ENCODE measurements at places on chromosomes 11 and 22.

- no peak for DNase-seq
Measured at GRCh38 chr11:17733261-17733660, 1.3 kb upstream of the KCNC1 start.

DNA sequence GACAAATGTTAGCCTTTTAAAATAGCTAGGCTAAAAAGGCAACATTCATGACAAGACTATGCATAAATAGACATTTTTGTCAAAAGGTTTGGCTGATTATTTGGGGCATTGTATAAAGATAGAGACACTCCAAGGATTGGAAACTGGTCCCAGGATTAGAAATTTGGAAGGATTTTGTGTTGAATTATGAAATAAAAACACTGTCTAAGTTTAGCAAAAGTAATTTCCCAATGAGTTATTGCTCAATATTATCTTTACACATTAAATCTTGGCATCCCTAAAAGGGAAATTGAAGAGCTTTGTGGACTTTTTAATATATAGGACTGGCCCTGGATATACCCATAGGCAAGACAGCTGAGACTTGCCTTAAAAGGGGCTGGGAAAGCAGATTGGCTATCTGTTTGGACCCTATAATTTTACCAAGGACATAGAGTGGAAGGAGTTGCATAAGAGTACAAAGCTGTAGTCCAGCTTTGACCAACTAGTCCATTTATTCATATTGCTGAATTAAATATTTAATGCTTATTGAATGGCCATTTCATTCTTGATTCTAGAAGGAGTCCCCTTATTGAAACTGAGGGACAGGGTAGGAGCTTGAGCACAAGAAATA lies 382.7 kb downstream of the METTL15 start:
- no peak for DNase-seq

DNA sequence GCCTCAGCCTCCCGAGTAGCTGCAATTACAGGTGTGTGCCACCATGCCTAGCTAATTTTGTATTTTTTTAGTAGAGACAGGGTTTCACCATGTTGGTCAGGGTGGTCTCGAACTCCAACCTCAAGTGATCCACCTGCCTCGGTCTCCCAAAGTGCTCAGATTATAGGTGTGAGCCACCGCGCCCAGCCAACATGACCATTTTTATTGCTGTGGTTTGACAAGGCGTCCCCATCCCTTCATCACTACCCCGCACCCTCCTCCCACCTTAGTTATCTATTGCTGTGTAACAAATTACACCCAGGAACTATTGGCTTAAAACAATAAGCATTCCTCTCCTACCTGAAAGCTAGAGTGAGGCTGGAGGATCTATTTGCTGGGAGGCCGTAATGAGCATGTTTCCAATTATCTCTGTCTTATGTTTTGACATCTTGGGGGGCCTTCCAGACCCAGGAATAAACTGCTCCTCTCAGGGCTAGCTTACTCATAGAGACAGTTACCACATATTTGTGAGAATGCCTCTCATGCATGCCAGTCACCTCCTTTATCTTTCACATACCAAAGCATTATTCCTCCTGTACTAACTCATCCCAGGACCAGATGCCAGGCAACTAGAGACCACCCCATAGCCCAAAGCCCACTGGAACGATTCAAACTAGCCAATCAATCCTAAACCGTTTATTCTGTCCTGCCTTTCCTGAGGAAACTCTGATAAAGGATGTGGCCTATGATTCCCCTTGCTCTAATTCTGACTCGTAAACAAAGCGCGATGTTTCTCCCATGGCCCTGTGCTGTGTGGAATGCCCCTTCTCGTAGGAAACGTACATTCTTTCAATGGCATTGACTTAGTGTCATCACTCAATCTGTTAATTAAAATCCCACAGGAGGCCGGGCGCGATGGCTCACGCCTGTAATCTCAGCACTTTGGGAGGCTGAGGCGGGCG lies 19.4 kb downstream of the SNU13 start:
- no peak for DNase-seq

DNA sequence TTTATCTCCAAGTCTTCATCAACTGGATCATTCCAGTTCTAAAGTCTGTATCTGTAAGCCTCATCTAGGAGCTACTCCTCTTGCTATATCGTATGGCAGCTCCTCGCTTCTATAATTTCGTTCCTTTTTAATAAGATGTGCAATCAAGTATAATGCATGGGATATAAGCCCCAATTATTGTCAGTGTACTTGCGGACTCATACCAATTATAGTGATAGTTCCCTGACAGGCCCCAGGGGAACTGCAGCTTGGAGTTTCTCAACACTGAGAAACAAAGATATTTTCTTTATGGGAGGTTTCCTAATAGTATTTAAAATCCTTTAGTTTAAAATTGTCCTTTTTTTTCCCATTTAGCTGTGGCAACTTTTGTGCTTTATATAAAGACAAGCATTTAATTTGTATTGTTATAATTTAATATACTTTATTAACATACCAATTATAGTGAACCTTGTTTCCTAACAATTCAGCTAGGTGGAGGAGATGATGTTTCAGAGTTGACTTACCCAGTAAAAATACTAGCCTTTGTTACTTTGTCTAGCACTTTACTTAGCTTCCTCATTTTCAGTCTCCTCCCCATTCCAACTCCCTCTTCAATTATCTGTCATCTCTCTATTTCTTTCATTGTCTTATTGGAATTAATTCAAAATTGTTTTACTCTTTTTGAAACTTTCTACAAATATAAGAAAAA lies 25.3 kb upstream of the DDX17 start:
- DNase-seq: no peak

- DNase-seq: no peak
Measured at GRCh38 chr11:76984743-76985142, 49.5 kb upstream of the B3GNT6 start.

- no peak for DNase-seq
Measured at GRCh38 chr11:131371791-131372104, 1.3 kb downstream of the NTM start.

- no peak for DNase-seq
Measured at GRCh38 chr11:121318848-121319834, 26.6 kb downstream of the SC5D start.

DNA sequence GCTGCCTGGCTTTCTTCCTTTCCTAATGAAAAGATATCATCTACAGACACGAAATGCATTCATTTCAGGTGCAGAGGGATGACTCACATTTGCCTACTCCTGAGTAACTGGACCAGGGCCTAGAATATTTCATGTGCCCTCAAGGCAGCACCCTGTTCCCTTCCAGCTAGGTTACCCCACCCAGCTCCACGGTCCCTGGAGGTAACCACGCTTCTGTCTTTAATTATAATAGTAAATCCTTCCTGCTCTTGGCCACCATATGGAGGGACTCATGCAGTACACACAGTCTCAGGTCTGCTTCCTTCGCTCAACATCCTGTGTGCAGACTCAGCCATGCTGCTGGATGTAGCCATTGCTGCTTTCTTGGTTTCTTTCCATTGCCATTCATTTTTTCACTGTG lies 22.3 kb downstream of the DHCR7 start:
- DNase-seq: no peak

- DNase-seq: no peak
Measured at GRCh38 chr11:12824281-12825041, 150.2 kb downstream of the TEAD1 start.

DNA sequence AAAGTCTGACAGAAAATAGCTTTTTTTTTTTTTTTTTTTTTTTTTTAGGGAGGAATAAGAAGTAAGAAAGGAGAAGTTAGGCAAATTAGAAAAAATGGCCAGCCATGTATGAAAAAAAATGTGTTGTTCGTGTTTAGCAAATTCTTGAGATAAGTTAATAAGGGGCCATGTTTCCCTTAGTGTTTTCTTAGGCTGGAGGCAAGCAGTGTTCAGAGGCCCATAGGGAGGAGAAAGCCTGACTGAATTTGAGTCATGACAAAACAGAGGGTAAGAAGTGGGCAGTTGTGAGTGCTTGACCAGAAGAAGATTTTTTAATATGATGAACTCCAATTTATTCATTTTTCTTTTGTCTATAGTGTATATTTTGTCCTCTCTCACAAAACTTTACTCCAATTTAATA lies 766.4 kb downstream of the FAM181B start:
- no peak for DNase-seq

DNA sequence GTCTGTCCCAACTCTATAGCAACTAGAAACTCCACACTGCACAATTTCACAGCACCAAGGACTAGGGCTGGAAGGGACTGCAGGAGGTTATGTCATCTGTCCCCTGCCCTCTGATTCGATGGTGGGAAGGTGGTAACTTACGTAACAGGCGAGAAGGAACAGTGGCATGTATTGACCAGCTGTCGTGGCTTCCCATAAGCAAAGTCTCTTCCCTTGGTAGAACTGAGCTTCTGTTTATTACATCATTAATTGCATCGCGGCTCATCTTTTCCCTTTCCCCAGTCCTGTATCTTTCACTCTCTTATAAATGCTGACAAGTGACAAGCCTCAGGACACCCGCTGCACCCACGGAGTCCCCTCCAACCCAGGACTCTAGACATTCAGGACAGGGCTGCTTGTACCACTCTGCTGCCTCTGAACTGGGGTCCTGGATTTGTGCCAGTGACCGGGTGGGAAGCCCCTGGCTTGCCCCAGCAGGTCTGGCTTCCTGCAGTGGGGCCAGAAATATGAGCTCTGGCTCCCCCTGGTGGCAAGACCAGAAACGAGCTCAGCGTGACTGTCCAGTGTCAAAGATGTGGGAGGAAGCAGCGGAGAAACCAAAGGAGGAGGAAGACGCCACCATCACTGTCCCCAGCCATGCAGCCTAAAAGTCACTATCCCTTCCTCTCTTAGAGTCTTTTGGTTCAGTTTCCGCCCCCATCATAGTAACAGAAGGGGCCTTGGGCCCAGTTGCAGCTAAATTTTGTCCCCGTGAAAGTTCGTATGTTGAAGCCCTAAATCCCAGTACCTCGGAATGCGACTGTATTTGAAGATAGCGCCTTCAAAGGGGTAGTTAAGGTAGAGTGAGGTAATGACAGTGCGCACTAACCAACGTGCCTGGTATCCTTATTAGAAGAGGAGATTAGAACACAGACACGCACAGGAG lies 84.5 kb downstream of the ISX start:
- DNase-seq: no peak

- DNase-seq: no peak
Measured at GRCh38 chr11:109153836-109154235, 268.2 kb upstream of the C11orf87 start.

- DNase-seq: no peak
Measured at GRCh38 chr22:46033256-46034200, 56.6 kb upstream of the WNT7B start.

DNA sequence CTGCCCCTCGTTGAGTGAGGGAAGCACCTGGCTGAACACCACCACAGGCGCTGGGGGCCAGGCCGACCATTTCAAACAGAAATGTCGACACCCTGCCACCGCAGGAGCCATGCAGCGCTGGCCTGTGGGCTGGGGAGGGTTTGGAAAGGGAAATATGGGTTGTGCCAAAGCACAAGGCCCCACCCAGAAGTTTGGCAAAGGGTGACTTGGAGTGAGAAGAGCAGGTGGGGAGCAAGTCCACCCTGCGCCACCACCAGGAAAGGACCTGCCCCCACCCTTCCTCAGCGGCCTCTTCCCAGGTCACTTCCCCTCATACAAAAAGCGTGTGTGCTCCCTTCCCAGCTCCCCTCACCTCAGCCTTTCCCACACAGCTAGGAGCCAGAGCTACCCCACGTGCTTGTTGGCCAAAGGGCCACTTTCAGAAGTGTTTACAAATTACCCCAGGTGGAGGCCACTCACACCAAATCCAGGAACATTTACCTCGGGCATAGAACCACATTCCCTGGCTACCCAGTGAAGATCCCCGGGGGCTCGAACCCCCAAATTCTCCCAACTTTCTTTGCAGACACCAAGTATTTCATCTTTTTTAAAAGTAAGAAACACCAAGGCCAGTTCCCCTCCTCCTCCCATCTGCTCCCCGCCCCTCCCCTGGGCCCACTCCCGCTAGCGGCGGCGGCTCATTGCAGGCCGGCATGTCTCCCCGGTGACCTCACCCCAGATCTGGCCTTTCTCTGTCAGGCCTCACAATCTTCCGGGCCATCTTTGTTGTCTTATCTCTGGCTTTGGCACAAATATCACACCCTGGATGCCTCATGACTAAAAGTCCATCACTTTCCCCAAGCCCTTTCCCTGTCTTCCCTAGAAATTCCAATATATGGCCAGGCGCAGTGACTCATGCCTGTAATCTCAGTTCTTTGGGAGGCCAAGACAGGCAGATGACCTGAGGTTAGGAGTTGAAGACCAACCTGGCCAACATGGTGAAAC lies 20.5 kb upstream of the SCGB1A1 start:
- no peak for DNase-seq

- DNase-seq: no peak
Measured at GRCh38 chr11:132358573-132358953, 988.1 kb downstream of the NTM start.

DNA sequence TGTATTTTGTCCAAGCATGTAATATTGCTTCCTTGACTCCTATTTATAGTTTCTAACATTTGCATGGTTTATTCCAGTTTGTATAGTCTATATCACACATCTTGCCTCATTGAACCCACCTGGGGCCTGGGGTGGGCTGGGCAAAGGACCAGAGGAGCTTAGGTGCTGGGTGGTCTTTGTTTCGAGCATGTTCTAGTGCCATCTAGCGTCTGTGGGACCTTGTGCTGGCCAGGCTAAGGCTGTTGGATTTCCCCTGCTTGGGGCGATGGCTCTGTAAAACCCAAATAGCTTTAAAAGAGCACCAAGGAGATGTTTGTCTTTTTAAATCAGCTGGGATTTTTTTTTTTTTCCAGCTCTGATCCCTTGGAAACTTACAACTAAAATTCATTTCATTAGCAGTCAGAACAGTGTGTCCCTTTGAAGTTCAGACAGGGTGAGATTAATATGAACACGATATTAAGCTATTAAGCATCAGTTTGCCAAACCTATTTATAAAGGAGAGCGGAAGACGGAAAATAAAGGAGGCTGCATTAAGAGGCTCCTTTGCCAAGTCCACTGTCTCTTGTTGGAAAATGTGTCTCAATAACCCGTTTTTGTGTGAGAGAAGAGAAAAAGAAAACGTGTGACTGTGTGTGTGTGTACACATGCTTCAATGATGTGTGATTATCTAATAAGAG lies 157.4 kb downstream of the COMMD9 start:
- DNase-seq: no peak

- DNase-seq: no peak
Measured at GRCh38 chr22:42184852-42185251, 54.2 kb upstream of the CYP2D6 start.

- DNase-seq: no peak
Measured at GRCh38 chr11:61870541-61871031, 20.8 kb downstream of the FADS3 start.

GRCh38 chr11:132901638-132902471 lies 630.4 kb downstream of the OPCML start:
- no peak for DNase-seq

DNA sequence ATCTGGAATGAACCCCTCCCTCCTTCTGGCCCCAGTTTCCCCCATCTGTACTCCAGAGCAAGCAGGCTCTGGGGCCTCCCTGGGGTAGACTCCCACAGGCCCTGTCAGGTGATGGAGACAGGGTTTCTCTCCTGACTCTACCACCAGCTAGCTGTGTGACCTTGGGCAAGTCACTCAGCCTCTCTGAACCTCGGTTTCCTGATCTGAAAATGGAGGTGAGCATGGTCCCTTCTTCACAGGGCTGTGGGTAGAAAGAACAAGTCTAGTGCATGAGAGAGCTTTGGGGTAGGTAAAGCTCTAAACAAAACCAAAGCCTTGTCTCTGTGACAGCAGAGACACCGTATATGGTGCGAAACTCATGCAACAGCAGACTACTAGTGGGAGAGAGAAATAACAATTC lies 5.6 kb downstream of the CD5 start:
- DNase-seq: no peak
